ENCODE measurements at places on chromosomes 2 and 18.

DNA sequence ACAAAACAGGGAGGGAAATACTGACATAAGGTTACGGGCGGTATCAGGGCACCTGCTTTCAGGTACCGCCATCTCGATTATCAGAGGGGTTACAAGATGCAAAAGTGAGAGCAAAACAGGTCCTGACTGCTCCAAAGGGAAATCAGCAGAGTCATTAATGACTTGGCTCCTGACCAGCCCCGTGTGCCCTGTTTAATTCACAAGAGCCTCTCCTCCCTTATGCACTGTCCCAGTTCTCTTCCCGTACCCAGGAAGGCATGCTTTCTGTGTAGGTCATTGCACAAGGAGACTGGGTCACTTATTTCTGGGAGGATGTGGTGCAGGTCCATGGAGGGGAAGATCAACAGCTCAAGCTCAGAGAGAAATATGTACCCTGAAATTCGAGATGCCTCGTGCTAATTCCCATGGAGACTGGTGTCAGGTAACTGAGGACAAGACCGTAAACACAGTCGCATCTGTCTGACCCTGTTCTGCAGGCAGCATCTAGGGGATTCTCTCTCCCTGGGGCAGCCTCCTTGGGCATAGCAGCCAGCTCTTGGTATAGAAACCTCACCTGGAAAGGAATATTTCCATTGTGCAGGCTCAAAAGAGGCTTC lies 79.9 kb downstream of the HNRNPLL start:
- DNase-seq, result no peak

DNA sequence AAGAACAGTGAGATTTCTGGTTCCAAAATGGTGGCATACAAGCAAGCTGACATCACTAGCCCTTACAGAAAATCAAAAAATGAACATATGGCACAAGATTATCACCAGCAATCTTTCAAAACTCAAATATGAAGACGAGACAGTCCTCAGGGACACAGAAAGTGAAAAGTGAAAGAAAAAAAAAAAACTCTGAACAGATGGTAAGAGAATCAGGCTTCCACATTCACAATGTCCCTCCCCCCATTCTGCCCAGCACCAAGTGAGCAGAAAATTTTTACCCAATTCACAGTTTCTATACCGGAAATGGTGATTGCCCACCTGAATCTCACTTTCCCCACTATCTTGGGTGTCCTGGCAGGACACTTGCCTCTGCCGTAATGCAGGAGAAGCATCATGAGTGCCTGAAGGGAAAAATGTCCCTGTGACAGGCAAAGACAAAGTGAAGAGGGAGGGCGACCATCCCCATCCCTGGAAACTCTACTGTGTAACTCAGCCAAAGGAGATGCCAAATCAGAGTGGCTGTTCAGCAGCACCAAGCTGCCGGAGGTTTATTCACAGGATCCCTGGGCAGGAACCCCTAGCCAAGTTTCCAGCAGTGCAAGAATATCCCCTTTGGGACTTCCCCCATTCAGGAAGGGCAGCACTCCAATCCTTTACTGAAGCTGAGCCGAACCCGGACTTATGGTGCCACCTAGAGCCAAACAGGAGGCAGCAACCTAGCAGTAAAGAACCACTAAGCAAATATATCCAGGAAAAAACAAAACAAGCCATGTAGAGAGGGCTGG lies 312.2 kb downstream of the LRATD1 start:
- DNase-seq, result no peak

GRCh38 chr2:171824086-171824485 lies 70.0 kb downstream of the SLC25A12 start:
- no peak for DNase-seq

DNA sequence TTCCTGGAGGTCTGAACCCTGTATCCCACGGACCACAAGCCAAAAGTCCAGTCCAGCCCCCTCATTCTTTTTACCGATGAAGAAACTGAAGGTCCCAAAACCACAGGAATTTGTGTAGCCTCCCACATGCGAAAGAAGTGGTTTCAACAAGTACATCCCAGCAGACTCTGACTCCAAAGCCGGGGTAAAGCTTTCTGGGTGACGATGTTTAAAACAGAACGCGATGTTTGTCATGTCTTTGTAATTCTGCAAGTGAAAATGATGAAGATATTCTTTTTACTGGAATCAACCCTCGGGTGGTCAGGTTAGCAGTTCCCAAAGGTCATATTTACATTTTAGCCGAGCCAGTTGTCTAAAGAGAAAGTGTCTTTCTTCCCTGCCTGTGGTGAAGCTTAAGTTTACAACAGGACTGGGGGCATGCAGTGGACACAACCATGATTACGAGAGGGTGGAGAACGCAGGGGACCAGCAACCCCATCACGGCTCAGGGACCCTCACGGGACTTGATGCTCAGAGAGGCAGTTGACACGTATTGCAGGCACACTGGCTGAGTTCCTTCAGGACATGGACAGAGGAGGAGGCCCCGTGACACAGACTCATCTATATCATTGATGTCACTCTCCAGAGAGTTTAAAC lies 17.8 kb upstream of the TMEM131 start:
- no peak for DNase-seq

- DNase-seq, result no peak
Observed at GRCh38 chr2:104577143-104577542, 276.8 kb upstream of the POU3F3 start.

GRCh38 chr2:203451689-203452088 lies 83.4 kb downstream of the RAPH1 start:
- DNase-seq, result no peak

DNA sequence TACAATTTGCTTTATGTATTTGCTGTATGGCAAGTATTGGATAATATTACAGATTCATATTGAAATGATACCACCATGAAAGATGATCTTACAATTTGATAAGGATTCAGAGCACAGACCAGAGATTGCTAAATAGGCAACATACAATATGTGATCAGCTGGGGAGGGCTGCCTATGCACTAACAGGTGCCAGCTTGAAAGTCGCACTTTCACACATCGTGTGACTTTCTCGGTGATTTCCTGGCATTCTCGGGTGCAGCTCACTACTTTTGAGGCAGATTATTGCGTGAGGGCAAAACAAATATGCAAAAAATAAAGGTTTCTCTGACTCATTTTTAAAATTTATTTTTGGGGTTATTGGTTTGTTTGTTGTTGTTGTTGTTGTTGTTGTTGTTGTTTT lies 36.0 kb downstream of the RBMS1 start:
- no peak for DNase-seq

DNA sequence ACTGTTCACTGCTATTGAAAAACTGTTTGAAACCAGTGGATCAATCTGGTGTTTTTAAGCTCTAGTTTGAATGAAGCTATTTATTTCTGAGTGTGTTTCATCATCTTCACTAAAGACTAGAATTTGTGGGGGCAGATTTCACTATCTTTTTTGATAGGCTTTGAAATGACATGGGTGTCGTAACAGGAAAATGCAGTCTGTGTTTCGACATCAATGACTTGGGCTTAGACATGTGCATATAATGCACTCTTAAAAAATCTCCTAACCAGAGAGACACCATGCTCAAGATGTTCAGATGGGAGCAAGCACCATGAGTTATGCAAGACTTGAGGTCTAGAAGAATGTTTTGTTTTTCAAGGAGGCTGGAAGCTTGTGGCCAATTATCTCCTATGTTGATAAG lies 221.6 kb downstream of the GPD2 start:
- DNase-seq, result no peak

DNA sequence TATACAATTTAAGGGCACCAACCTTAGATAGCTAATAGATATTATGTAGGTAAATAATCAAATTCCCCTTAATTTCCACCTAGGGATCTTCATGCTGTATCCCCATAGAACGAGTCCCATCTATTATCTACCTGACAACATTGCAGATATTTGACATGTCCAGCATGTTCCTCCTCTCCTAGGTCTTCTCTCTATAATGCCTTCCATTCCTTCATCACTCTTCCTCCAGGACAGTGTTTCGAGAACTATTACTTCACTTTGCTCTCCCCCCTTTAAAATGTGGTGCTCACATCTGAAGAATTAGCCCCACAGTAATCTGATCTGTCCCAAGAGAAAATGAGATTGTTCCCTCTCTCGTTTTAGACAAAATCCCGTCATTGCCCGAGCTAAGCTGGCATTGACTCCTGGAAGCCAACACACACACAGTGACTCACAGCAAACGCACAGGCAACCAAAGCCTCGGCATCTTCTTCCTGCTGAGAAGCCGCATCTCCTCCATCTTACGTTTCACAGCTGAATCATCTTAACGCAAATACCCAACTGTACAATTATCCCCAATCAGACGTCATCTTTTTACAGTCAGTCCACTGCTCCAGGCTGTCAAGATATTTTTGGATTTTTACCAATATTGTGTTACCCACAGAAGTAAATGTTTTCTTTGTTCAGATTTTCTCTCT lies 162.9 kb upstream of the AGAP1 start:
- no peak for DNase-seq

- DNase-seq, result no peak
Observed at GRCh38 chr18:36107477-36107876, 21.7 kb downstream of the SLC39A6 start.

DNA sequence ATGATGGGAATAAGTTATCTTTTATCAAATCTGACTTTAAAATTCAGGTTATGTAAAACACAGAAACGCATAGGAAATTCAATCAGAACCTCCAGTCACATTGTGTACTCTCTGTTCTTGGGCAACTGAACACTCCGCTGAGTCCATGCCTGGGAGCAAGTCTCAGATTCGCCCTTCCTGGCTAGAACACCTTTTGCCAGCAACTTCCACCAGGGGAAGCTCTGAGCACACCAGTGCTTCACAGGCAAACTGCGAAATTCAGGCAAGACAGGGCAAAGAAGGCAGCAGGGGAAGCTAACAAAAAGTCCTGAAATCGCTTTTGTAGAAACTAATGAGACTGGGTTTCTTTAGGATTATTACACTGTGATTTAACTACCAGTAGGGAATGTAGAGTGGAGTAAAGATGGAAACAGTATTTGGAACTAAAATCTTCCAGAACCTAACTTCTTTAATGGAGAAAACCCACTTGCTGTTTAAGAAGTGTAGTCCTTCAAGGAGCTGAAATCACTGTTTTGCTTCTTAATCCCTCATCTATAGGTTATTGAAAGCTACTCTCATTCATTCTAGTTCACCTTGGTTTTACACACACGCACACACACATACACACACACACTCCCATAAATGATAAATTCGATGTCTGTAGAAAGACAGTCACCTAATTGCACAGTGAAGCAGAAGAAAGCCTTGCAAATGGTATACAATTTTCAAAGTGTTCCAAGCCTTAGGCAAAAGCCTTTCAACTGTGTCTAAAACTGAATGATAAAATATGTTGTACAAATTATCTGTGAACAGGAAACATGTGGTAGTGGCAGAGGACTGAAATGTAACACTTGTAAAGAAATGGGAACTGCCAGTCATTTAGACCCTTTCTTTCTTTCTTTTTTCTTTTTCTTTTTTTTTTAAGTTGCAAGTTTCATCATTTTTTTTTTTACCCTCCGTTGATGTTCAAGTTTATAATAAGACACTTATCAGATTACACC lies 214.5 kb downstream of the TMEM182 start:
- no peak for DNase-seq

GRCh38 chr2:119879502-119879901 lies 119.8 kb downstream of the PTPN4 start:
- no peak for DNase-seq

- no peak for DNase-seq
Observed at GRCh38 chr2:121355488-121355887, 70.5 kb upstream of the TFCP2L1 start.

DNA sequence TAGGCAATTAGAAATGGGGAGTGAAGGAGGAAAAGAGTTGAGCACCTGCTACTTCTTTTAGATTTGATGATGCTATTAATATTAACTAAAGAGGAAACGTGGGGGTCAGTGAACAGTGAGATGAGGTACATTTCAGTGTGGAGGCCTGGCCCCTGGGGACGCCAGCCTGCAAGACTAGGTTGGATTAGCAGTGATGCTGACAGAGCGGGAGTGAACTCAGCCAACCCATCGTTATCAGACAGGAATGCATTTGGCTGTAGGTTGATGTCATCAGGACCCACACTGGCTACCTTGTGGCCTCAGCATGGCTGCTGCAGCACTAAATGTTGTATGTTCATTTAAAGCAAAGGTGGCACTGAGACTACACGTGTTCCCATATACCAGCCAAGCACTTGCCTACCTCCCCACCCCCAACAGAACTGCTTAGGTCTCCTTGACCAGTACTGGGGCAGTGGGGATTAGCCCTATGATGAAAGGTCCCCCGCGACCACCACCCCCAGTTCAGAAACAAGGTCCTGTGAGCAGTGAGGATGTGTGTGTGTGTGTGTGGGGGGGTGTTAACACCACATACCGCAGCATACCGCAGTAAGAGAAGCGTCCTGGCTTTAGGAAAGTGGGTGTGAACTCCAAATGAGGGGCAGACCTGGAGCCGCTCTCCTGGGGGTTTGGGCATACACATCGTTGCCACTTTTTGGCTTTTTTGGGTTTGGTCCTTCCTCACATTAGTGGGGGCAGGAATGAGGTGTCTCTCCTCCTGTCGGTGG lies 26.0 kb downstream of the DGKD start:
- no peak for DNase-seq

DNA sequence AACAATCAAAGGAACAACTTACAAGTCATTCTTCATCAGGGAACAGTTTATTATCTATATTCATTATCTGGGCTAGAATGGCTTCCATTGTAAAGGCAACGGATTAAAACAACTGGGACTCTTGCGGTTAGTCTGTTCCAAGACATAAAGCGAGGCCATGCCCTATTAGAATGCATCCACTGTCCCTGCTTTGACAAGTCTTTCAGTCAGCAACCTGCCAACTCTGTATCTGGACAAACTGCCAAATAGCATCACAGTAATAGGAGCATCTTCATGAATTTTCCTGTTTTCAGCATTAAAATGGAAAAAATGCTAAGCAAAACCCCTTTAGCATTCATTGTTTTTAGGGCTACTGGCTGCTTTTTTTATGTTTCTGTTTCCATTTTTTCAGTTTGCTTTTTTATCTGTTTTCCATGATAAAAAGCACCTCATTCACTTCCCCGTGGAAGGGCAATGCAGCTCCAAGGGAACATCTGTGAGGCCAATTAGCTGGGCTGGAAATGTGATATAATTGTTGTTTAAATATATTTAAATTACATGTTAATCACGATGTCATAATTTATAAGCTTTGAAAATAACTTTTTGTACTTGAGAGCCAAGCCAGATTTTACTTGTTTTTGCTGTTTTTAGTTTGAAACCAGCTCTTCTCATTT lies 834.3 kb downstream of the CPS1 start:
- no peak for DNase-seq

GRCh38 chr2:112791019-112791418 lies 6.7 kb upstream of the IL1A start:
- DNase-seq, result no peak
